ENCODE measurements at places on chromosomes 2 and 18.

DNA sequence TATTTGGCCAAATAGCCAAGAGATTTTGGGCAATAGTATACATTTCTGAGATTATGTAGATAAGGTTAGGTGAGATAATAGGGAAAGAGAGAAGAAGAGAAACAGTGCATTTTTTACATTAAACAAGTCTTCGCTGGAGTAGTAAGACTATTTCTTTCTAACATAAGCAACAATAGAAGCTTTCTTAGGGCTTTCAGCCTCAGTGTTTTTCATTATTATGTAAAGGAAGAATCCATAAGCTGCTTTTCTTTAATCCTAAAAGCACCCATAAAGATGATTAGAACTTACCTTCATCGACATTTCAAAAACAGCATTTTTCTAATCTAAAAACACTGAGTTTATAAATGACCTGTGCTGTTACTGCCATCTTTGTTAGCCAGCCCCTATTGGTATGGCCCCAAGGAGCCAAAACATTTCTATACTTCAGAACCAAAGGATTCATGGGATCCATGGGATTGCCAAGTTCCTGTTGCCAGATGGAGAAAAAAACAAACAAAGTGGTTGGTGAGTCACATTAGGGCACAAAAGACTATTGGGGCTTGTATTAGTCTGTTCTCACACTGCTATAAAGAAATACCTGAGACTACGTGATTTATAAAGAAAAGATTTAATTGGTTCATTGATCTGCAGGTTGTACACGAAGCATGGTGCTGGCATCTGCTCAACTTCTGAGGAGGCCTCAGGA lies 88.2 kb downstream of the SCG2 start:
- DNase-seq = no peak

DNA sequence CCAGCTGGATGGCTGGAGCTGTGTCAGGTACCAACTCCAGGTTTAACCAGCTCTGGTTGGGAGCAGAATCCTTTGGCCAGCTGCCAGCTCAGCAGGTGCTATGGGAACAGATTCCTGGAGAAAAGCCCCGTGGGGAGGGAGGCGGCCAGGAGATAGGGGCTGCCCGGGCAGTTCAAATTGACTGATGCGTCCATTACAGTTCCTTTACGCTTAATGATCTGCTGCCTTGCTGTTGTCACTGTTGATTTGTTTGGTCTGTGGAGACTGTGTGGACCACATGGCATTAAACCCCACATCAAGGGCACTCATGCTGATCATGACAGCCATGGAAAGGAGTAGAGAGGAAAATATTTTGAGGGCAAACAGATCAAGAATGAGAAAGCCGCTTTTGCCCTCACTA lies 200.0 kb downstream of the TSN start:
- DNase-seq = no peak

- DNase-seq = no peak
Measured at GRCh38 chr2:45640576-45640975, 10.9 kb upstream of the PRKCE start.

DNA sequence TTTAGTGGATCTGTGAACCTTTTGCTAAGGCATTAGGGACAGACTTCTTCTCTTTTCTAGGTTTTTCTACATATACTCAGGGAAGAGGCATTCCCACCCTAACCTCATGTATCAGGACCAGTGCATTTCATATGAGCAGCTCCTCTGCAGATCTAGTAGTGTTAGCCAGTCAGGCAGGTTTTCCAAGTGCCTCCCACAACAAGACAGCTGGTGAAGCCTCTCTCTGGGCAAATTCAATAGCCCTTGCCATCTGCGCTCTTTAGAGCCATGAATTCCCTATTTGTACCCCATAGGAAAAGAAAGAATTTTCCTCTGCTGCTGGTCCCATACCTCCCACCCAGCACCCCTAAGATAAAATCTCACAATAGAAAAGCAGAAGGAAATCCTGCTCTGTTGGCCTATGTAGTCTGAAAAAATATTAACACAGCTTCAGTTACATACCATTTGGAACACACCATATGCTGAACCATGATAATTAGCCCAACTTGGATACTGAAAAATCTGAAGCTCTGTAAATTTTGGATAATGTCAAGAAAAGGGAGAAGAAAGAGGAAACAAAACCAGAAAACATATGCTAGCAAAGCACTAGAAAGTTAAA lies 1354.6 kb upstream of the NRXN1 start:
- DNase-seq = no peak

- DNase-seq = no peak
Measured at GRCh38 chr18:13067124-13067523, 76.0 kb downstream of the CEP192 start.

DNA sequence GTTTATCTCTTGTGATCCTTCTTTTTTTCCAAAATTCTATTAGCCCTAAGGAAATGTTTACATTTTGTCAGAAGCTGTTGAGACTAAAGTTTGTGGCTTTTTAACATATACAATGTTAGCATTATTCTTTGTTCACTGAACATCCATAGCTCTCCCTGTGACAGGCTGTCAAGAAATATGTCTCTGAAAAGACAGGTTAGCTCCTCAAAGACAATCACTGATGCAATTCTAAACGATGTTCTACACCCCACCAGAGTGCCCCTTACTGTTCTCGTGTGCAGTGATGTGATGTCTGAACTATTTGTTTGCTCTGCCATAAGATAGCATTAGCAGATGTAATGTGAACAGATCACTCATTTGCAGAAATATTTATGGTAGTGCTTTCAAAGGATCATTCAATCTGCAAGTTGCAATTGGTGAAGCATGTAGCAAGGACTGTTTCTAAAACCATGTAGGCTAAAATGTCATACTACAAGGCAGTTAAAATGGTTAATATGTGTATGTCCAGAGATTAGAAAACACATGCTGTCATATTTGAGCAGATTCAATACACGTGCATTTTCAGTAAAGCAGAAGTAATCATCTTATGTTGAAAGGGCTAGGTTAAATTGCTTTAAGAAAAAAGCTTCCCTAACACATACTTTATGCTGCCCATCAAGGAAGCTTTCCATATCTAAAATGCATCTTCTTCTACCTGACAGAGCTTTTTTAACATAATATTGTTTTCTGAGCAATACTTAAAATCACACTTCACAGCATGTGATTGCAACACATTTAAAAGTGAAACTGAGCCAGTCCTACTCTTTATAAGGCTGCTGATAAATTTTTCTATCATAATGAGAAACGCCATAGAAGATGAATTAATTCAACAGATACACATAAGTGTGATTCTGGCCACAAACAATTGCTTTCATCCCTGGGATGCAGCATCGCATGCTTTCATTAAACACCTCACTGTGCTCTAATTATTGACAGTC lies 285.7 kb upstream of the UBE2E3 start:
- DNase-seq = no peak

Measured in stimulated activated CD8-positive, alpha-beta memory T cell treated with anti-CD3 and anti-CD28 coated beads, Interleukin-4, amount 100 ng/mL, for 1 hour (primary cell).